Glutamatergic neuron (in vitro differentiated cells): ENCODE measurements at places on chromosomes 7 and 10. TPM values are rescaled to one million over a fixed set of nuclear protein-coding genes. Genes with fewer than 3 reads are reported as not detected.
A peak's percentile ranks its signal among the peaks of the same experiment; 100 is the strongest.

- no peak for DNase-seq
Measured at GRCh38 chr10:33559105-33559504, 224.6 kb upstream of the NRP1 start.

Gene DYNC1I1
- 11.0 TPM for total RNA-seq

DNA sequence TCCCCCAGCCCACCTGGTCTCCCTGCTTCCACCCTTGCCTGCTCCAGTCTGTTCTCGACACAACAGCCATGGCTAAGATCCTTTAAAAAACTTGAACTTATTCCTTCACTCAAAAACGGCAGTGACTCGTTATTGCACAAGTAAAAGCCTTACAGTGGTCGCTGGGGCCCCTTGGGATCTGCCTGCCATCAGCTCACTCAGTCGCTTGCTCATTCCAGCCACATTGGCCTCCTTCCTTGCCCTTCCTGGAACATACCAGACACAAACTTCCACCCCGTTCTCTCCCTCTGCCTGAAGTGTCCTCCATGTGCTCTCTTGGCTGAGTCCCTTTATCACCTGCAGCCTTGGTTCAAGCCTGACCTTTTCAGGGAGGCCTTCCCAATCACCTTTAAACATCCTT, 4.7 kb downstream of the CCNY start:
- peak; percentile 69 for DNase-seq

GRCh38 chr10:36171953-36172940, 530.2 kb upstream of the FZD8 start:
- DNase-seq = no peak

- no peak for DNase-seq
Measured at GRCh38 chr7:8277394-8277982, 15.5 kb upstream of the ICA1 start.

Gene CPXM2
- total RNA-seq = not detected

Gene FFAR4
- not detected for total RNA-seq

Gene PPP1R9A
- 14.7 TPM for total RNA-seq

Gene TNKS2
- total RNA-seq = 60.4 TPM

- no peak for DNase-seq
Measured at GRCh38 chr10:30438021-30438850, 4.3 kb downstream of the MAP3K8 start.

DNA sequence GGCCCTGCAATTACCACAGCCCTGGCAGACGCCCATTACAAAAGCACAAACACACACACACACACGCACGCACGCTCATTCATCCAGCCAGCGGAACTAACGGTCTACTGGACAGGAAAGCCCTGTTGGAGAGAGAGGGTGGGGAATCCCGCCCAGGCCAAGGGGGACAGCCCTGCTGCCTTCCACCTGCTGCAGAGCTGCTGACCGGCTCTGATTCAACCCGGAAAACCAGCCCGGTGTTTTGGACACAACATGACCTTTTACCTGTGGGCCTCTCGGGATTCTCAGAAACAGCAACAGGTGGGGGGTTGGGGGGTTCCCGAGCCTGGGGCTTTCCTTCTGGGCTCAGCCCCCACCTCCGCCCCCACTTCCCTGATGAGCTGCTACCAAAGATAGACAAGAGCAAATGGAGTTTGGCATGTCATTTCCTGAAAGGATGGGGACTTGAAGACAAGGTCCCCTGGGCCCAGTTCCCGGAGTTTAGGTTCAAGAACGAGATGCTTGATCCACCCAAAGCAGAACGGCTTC, 18.5 kb upstream of the SERPINE1 start:
- DNase-seq = no peak

Gene RBM28
- total RNA-seq = 53.2 TPM

Gene GIMAP1
- not detected for total RNA-seq

Gene SND1
- 165 TPM for total RNA-seq
